ENCODE measurements at places on chromosomes 1 and 21.

DNA sequence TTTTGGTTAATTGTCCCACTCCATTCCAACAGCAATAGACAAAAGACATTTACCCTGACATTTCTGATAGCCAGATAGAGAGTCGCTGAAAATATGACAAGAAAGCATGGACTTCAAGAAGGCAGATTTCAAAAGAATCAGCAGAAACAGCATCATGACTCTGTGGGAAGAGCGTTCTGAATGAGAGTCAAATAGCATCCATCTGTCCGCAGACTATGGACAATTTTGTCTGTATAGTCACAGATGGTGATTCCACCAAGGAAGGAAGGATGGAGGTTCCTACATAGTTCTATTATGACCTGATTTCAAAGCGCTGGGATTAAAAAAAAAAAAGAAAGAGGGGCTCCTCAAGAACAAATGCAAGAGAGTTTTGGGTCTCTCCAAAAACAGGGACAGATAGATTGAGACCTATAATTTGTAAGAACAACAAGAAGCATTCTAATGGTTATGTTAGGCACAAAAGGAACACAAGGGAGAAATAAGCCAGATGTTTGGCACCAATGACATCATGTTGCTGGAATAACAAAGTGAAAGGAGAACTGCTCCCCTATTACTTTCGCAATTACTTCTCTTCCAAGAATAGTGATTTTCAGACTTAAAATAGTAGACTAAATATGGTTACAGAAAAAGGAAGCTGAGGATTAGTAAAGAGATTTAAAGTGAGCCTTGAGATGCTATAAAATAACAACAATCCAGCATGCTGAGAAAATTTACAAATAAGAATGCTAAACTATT, 28.5 kb downstream of the NIBAN1 start:
- no peak for DNase-seq

DNA sequence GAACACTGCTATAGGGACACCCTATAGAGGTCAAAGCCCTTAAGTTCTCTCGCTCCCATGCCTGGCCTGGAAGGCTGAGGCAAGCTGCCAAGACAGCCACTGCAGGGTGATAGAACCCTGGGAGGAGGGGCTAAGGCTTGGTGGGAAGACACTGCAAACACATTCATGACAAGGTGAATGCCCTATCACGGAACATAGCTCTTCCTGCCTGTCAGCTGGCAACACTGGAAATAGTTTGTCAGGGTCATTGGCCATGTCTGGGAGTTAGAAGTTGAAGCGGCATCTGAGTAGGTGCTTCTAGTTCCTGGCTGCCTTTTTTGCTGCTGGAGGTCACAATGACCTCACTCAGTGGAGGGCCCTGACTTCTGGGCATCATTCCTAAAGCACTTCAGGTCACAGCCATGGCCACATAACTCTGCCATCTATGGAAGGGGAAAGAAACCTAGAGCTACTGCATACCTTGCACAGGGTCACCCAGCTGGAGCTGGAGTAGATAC, 4.2 kb downstream of the FABP3 start:
- no peak for DNase-seq

- DNase-seq, result no peak
Observed at GRCh38 chr1:54111624-54112023, 41.2 kb downstream of the CDCP2 start.

GRCh38 chr1:10796029-10796944, at the start of gene CASZ1:
Gene CASZ1 (minus strand): TSS chr1:10796646. CDS start chr1:10693889, 102,757 bp downstream.
- no peak for DNase-seq

DNA sequence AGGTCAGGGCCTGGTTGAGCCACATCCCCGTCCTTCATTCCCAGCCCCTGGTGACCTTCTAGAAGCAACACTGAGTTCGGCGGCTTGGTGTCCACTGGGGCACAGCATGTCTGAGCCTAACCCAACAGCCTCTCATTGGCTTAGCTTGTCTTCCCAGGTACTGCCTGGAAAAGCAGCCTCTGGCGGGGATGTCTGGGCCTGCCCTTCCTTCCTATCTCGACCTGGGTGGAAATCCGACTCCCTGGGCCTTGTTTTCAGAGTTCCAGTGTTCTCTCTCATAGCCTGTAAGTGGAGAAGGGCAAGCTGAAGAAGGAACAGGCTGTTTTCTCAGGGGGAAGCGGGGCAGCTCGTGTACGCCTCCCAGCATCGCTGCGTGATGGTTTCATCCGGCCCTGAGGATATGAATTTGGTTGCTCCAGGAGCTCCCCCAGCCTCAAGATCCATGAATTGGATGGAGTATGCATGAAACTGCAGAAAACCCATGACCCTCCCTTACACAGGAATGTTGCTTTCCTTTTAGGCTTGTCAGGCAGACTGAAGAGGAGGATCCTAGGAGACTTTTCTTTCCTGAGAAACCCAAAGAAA, 116.5 kb upstream of the IRF2BP2 start:
- no peak for DNase-seq

- DNase-seq, result no peak
Observed at GRCh38 chr1:202131956-202132821, 9.5 kb downstream of the GPR37L1 start.

DNA sequence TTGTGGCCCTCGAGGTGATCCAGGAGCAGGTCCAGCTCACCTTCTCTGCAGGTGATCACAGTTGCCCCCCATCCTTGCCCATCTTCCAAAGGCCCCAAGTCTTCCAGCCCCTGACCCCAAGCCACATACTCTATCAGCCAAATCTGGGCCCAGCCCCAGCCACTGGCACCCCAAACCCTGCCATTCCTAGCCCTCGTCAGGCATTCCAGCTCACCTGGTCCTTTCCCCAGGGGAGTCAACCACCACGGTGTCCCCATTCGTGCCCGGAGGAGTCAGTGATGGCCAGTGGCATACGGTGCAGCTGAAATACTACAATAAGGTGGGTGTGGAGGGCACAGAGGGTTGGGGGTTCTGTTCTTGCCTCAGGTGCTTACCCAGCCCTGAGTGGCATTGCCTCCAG, 12.2 kb downstream of the CELSR2 start:
- DNase-seq, result no peak

DNA sequence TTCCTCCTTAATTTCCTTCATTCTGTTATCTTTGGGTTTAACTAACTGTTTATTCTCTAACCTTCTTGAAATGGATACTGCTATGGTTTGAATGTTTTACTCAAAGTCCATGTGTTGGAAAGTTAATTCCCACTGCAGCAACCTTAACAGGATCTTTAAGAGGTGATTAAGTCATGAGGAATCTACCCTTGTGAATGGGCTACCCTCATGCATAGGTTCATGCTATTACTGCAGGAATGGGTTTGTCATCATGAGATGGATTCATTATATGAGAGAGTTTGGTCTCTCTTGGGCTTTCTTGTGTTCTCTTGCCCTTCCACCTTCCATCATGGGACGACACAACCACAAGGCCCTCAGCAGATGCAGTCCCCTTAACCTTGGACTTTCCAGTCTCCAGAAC, 516.9 kb downstream of the ADGRL2 start:
- no peak for DNase-seq

DNA sequence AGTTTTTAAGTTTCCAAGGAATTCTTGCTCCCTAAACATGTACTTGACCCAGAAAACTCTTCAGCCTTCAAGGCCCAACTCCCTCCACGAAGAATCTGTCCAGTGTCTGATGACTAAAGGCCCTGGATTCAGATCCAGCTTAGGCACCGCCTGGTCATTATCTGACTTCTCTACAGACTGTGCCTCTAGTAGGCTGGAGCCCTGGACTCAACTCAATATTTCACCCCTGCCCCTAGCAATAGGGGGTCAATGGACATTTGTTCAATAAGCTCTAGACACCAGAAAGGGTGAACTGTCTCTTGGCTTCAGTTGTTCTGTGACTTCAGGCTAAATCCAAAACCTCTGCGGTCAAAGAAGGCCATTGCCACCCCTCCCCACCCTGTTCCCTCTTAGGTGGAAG, 34.5 kb downstream of the NUAK2 start:
- DNase-seq, result no peak

GRCh38 chr1:34331020-34331926, 154.6 kb downstream of the C1orf94 start:
- no peak for DNase-seq

GRCh38 chr1:85628791-85629531, 48.4 kb downstream of the CCN1 start:
- no peak for DNase-seq

All from T-helper 17 cell (primary cell).